Hippocampal formation (tissue), 2 donors: ENCODE measurements at places on chromosomes 4 and X.

DNA sequence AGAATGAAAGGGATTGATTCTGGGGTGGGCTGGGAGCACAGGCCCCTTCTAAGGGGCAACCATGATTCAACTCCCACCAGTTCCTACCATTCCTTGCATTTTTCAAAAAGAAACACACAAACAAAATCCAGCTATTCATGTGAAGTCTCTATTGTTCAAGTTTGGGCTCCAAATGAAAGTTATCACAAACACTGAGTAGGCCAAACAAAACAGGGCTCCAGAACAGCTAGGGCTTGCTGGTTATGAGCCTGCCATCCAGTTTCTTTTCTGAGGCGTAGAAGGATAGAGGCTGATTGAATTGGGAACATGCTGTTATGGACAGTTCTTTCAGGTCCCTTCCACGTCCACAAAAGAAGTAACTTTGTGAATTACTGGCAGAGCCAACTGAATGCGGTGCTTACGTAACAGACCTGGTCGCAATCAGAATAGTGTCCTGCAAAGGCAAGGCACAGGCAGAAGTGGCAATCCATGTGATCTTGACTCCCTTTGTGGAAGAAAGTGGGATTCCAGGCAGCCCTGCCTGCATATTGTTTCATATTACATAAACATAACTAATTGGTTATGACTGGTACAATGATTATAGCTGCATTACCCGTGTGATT is 244.5 kb downstream of the SCFD2 start:
- no peak for DNase-seq

DNA sequence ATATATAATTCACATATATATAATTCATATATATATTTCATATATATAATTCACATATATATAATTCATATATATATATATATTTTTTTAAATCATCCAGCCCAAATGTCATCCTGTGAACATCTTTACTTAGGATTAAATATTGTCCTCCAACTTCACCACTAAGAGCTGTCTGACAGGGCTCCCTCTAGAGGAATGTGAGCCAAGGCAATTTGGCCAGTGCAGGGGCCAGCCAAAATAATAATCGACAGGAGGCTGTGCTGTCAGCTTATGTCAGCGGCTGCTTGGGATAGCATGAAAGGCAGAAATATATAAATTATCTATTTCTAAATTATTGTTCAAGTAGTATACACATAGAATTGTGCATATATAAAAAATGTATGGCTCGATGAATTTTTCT is 29.5 kb downstream of the EGFL6 start:
- no peak for DNase-seq

DNA sequence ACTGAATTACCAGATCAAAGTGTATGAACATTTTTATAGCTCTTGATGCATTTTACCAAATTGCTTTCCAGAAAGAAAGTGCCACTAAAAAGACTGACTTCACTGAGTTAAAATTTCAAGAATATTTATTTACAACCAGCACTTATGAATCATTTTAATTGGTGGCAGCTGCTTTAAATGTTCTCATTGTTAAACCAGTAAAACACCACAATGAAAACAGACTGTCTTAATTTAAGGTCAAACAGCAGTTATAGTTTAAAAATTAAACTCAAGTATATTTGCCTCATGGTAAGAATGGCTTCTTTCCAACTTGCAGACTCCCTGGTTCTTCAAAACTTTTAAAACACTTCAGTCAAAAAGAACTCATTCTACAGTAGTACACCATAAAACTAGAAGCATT is 36.9 kb downstream of the AMMECR1 start:
- DNase-seq = no peak

DNA sequence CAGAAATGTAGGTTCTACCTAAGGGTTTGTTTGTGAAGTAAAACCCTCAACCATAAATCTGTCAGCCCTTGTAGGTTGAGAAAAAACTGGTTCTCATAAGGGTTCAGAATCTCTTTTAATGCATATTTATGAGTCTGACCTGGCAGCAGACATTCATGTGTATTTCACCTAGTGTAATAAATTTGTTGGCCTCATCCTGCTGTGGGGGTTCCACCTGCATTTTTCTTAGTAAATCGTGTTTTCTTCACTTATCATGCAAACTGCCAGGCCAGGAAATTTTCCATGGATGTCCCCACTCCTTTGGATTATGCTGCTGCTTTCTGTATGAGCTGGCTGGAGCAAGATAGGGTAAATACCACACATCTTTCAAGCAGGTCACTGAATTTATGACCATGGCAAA is 42.4 kb downstream of the KLHL13 start:
- no peak for DNase-seq

DNA sequence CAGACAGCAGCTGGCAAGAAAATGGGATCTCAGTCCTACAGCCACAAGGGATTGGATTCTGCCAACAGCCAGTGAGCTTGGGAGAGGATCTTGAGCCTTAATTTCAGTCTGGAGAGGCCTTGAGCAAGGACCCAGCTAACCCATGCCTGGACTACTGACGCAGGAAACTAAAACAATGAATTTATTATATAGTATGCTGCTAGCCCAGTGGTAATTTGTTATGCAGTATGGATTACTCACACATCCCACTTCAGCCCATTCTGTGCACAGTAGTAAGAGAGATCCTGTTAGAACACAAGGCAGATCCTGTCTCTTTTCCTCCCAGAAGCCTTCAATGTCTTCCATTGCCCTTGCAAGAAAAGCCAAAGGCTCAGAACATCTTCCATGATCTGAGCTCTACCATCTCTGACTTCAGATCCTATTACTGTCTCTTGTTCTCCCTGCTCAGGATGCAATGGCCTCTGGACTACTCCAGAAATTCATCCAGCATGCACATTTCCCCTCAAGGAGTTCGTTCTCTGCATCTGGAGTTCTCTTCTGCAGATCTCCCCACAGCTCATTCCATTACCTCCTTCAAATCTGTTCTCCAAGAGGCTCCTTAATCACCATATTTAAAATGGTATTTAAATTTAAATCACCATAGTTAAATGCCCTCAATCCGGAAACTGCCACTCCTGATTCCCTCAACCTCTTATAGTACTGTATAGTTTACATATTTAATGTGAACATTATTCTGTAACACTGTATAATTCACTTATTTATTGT is 27.6 kb downstream of the SMIM20 start:
- no peak for DNase-seq

- DNase-seq = no peak
These were observed 619.8 kb downstream of the PACRGL start for GRCh38 chr4:21320034-21320433.

GRCh38 chrX:138719396-138719795 is 7.9 kb upstream of the FGF13 start:
- DNase-seq = no peak

- DNase-seq = no peak
These were observed 81.7 kb upstream of the ARHGAP24 start for GRCh38 chr4:85393201-85393600.

DNA sequence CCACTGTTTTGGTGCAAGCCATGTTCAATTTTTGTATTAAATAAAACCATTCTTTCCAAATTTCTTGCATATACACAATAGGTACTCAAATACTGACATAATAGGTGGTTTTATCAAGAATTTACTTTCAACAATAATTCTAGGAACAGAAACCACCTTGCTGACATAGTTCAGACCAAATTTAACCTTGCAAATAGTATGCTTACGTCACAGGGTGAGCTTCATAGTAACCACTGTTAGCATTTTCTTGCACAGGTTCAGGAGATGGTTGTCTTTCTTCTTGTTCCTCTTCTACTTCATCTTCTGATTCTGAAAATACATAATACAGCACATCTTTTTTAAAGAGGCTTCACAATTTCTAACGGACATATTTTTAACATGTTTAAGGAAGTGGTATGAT is 17.6 kb downstream of the G3BP2 start:
- DNase-seq = no peak

DNA sequence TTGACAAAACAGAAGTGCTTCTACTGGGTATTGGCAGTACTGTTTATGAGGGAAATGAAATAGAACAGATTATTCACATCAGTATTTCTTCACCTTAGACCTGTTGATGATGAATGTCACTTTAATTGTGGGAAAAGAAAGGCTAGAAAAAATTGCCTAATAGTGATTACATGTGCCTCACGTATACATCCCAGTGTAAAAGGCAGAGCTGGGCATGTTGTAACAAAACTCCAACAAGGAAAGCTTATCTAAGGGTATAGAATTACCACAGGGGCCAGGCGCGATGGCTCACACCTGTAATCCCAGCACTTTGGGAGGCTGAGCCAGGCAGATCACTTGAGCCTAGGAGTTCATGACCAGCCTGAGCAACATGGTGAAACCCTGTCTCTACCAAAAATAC is 4.2 kb downstream of the PGM2 start:
- no peak for DNase-seq

DNA sequence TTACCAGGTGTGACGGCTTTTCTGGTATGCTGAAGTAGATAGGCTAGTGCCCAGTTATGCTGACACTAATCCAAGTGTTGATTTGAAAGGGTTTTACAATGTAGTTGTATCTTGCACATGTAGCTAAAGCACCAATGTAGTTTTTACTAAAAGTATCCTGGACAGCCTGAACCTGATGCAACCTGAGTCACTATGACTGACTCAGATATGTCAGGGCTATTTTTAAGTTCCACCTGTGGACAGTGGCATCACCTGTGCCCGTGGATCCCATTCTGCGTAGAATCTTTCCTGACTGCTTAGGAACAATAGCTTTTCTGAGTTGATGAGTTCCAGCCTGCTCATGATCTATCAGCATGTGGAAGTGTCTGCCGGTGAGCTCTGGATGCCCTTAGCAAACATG is 58.1 kb downstream of the CCNG2 start:
- no peak for DNase-seq

- no peak for DNase-seq
These were observed 78.1 kb upstream of the CBLL2 start for GRCh38 chrX:22194660-22194945.

GRCh38 chr4:79292008-79292407 is 33.9 kb downstream of the NAA11 start:
- no peak for DNase-seq

DNA sequence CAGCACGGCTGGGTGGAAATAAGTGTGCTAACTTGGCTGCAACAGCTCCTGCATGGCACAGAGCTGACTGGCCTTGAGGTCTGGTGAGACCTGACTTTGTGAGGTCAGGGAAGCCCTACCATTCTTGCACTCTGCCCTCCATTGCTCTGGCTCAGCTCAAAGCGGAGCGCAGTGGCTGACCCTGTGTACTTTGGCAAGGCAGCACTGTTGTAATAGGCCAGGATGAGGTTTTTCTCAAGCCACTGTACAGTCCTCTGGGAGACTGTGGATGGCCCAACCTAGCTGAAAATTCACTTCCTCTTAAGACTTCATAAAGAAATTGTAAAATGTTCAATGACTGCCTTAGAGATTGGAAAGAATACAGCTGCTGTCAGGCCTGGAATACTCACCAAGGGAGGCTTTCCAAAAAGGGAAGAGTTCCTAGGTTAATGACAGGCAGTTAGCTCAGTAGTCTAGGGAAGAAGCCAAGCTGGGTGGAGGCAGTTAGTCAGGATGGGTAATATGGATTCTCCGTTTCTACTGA is 129.8 kb downstream of the GUCY2F start:
- no peak for DNase-seq

DNA sequence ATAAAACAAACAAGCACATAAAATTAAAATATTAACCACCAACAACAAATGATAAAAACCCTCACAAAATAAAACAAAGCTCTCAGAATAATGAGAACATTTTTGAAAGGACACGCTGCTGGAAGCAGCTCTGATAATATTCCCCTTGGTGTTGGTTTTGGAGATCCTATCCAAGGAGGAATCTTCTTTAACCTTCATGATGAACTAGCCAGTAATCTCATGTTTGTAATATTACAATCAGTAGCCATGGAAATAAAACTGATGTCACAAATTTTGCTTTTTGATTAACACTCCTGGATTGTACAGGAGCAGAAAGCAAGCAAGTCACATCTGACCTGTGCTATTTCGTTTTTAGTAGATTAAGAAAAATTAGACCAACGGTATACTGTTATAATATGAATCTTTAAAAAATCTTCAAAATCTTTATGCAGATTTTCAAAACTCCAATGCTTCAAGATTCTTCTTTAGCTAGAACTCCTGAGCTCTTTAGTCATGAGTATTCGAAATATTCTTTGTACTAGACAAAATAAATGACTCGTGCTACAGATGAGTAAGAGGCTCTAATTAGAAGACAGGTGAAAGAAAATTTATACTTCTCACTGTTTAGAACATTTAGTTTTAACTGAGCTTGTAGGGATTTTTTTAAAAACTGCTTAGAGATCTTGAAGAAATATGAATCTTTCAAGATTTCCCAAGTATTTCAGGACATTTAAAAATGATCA is 154.1 kb downstream of the RASL11B start:
- no peak for DNase-seq

DNA sequence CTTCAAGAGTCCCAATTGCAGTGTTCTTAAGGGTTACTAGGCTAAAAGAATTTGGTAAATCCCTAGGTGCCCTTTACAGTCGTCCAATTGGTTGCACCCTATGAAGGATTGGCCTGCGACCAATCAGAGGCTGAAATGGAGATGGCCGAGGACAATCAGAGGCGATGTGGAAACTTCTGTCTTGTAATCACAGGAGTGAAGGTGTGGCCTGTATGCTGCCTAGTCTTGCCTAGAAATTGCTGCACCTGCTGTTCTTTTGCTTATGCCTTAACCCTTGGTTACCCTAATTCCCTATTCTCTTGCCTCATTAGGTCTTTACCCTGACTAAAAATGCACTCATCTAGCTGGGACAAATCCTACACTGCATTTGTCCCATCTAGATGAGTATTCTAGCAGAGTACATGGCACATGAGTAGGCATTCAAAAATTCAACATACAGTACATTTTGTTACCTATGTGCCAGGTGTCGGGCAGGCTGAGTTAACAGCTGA is 1.0 kb upstream of the DCK start:
- DNase-seq = no peak

DNA sequence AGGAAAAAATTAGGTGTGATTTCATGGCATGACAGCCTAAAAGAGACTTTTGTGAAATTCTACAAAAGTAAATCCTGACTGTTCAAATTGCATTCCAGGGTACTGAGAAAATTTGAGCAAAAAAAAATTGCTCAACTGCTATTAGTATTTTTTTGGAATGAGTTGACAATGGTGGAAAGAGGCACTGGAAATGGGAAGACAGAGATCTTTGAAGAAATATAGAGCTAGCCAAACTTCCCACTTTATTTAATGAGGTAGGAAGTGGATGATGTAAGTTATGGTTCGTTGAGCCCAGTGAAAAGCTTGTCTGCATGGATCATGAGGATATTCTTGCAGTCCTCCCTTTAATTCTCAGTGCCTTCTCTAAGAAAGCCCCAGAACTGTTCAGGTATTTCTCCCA is 183.8 kb downstream of the PTTG2 start:
- DNase-seq = no peak

- no peak for DNase-seq
These were observed 13.8 kb upstream of the CLDN34 start for GRCh38 chrX:9953396-9953795.

GRCh38 chr4:86961605-86962295 is 26.9 kb downstream of the AFF1 start:
- no peak for DNase-seq
